ENCODE measurements at places on chromosomes 12 and 14.

- DNase-seq, result no peak
Observed at GRCh38 chr12:78208092-78208491, 377.4 kb downstream of the NAV3 start.

- no peak for DNase-seq
Observed at GRCh38 chr12:34398366-34398705, 376.0 kb downstream of the ALG10 start.

GRCh38 chr12:94437303-94437702 lies 22.4 kb downstream of the CEP83 start:
- no peak for DNase-seq

DNA sequence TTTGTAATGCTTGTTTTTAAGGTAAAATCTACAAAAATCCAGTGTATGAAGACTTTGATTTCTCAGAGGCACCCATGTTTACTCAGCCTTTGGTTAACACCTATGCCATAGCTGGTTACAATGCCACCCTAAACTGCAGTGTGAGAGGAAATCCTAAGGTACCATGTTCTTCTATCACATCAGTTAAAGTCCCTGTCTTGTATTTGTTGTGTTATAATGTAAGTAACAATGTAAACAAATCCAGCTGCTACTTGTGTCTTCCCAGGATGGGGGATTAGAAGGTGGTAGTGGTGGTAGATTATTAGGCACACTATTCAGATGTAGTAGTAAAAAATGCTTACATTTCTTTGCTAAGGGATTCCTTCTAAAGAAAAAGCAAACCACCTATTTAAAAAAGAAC lies 19.4 kb upstream of the CHPT1 start:
- DNase-seq, result no peak

- no peak for DNase-seq
Observed at GRCh38 chr12:77723308-77723707, 107.4 kb upstream of the NAV3 start.
